ENCODE measurements at places on chromosomes 7 and 10.

- no peak for DNase-seq
Observed at GRCh38 chr7:6619961-6620360, 4.6 kb downstream of the ZNF853 start.

DNA sequence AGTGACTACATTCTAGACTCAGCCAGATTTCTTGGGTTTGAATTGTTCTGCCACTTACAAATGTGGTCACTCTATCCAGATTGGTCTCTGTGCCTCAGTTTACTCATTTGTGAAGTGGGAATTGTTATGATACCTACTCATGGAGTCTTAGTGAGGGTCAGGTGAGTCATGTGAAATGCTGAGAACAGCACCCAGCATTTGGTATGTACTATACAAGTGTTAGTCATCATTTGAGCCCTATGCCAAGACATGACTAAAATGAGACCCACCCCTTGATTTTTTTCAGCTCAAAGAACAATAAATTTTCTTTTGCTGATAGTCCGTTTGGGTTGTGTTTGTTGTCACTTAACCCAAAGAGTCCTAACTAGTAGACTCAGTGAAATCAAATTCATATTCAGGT is 92.8 kb downstream of the CHN2 start:
- no peak for DNase-seq

GRCh38 chr7:70450731-70451130 is 681.2 kb upstream of the GALNT17 start:
- no peak for DNase-seq

GRCh38 chr10:126204320-126204719 is 184.0 kb downstream of the ADAM12 start:
- no peak for DNase-seq

DNA sequence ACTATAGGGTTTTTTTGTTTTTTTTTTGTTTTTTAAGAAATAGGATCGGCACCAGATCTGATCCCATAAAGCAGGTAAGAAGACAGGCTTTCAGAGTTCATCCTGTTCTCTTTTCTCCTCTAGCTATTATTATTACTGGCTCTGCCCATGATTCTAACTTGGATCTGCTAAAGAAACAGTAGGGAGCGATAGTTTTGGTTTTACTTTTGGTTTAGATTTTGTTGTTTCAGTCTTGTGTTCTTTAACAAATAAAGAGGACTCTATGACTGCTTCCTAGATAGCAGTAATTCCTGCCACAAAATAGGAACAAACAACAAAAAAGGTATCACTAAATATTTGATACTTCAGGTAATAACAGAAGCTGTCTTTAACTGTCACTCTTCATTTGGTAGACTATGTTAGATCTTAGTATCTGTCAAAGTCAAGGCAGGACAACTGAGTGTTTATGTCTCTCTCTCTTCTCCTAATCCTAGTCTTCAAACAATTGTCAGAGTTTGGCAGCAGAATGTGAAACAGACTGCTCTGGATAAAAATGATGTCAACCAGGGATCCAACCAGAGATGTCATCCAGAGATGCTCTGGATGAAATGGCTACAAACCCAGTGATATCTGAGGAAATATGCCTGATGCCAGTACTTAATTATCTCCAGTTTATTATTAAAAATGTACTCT is 99.8 kb downstream of the KMT2C start:
- peak; percentile 13 for DNase-seq

- DNase-seq: no peak
Observed at GRCh38 chr7:7795203-7795602, 76.8 kb upstream of the RPA3 start.

DNA sequence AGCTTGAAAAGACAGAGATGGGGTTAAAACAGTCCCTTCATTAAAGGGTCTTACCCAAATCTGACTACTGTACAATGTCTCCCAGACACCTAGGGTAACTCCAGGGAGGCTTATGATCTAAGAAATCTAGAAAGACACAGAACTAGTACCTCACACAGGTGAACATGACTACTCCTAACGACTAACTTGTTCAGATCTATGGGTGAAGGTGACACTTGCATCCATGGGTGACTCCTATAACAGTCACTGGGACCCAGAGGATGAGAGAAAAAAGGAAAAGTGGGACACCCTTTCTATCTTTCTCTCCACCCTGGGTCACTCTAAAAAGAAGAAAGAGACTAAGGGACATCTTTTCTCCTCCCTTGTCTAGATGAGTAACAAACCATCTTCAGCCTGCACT is 19.2 kb downstream of the AKR1C8 start:
- no peak for DNase-seq

DNA sequence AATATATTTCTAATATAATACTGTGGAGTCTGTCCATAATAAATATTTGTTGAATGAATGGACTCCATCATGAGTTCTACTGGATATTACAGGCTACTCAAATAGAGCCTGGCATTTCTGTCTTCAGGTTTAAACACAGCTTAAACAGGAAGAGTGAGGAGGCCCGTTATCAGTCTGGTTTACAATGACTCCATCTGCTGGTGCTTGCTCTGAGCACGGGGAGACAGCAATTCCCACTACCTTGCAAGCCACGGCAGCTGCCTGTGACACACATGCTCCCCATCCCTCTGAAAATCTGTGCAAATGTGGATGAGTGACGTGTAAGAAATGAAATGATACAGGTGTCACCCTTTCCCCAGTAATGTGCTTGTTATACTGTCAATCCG is 293.5 kb upstream of the IMMP2L start:
- DNase-seq: no peak

- no peak for DNase-seq
Observed at GRCh38 chr10:77741746-77742145, 104.1 kb upstream of the KCNMA1 start.

DNA sequence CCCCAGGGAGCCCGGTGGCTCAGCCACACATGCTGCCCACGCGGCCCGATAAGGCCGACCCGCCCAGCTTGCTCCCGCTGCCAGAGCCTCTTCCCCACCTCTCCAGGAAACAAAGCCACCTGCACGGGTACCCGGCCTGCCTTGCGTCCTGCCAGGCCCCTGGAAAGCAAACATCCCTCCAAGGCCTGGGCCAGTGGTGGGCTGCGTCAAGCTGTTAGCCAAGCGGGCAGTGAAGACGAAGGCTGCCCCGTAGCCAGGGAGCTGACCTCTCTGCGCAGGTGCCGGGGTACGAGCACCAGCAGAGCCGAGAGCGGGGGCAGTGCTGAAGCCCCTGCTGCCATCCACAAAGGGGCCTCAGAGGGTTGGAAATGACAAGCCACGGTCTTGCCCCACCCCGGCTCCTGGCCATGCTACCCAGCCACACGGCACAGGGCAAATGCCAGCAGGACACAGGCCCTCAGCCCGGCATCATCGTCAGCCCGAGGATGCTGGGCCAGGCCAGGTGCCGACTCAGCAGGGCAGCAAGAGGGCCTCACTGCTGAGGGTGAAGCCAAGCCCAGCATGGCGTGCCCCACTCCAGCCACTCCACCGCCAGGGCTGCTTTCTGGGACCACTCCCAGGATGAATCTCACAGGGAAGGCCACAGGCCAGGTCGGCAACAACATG is 140.0 kb downstream of the PTPRN2 start:
- DNase-seq: no peak

DNA sequence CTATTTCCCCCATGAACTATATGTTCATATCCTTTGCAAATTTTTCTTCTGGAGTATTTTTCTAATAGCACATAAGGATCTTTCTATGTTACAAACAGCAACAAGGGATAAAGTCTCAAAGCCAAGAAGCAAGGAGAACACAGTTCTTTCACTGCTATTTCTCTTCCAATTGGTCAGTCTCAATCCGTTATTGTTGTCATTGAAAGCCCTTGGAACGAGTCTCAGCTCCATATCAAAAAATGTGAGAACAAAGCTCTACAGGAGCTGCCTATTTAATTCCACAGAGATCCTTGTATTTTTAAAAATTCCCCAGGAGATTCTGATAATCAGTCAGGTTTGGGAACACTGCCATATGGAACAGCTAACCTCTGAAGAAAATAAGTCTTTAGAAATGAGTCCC is 15.7 kb downstream of the SLC35B4 start:
- DNase-seq: no peak

GRCh38 chr7:141558544-141559183 is 7.5 kb downstream of the AGK start:
- peak; percentile 46 for DNase-seq

DNA sequence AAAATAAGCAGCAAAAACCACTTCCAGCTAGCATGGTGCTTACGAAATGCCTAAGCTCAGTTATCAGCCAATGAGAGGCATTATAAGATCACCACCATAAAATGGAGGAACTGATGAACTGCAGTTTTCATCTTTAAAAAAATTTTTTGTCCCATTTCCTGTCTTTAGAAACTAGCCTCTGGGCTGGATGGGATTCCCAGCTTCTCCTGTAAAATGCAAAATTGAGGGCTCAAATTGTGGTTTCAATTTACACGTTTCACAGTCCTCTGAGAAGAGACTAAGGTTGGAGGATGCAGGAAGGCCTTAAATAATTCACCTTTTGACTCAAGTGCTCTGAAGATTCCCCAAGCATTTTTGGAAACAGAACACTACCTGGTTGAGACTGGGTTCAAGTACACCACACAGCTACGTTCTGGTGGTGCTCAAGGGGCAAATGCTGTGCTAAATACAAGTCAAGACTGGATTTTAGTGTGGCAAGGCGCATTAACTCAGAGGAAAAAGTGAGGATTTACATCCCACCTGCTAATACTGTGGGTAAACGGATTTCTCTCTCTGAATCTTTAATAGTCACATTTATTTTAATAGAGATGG is 951 bp downstream of the ZNF25 start:
- DNase-seq: peak; percentile 3

- no peak for DNase-seq
Observed at GRCh38 chr10:480928-481552, 208.4 kb downstream of the DIP2C start.

GRCh38 chr7:5229451-5230264 is 39.6 kb downstream of the WIPI2 start:
- no peak for DNase-seq

Data from CD4-positive, alpha-beta T cell treated with Interleukin-15 for 4 hours (primary cell).